Muscle of back (tissue), 13 donors: ENCODE measurements at places on chromosomes 5 and 9.

- no peak for DNase-seq
Observed at GRCh38 chr5:150209099-150209635, 19.3 kb downstream of the SLC6A7 start.

DNA sequence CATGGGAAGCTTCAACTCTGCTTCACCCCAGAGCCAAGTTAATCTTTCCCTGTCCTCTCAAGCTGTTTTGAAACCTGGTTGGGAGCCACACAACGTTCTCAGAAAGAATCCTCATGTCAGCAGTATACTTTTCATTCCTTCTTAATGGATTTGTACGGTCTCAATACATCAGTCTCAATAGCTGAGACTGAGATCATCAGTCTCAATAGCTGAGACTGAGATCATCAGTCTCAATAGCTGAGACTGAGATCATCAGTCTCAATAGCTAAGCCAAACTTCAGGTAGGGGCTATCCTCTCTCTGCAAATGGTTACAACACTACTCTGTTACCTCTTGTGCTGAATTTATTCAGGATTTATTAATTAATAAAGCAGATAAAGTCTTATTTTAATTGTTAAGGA, 1317.4 kb upstream of the CDH9 start:
- no peak for DNase-seq

GRCh38 chr5:59360130-59360555, 533.4 kb downstream of the PDE4D start:
- no peak for DNase-seq

DNA sequence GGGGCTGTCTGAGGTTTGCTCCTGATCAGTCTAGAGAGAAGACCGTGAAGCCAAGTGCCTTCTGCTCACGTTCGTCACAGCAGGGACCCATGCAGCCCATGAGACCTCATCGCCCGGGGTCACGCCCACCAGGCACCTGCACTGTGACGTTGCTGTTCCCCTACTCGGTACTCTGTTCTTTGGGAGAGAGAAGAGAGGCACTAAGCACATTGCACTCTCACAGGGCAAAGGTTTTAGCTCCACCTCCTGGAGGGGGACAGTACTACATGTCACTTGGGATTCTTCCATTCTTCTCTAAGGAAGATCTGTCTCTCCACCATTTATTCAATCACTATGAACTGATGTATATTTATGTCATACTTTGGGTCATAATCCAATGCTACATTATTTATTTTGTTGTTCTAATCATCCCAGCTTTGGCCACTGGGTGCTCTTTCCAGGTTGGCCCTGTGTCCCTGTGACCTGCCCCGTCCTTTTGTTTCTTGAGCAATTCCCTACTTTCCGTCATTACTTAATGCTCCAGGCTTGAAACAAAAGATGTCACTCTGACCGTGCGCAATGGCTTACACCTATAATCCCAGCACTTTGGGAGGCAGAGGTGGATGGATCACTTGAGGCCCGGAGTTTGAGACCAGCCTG, 31.4 kb upstream of the BRD3 start:
- peak; percentile 1 for DNase-seq
